ENCODE measurements at places on chromosomes 16 and 17.

DNA sequence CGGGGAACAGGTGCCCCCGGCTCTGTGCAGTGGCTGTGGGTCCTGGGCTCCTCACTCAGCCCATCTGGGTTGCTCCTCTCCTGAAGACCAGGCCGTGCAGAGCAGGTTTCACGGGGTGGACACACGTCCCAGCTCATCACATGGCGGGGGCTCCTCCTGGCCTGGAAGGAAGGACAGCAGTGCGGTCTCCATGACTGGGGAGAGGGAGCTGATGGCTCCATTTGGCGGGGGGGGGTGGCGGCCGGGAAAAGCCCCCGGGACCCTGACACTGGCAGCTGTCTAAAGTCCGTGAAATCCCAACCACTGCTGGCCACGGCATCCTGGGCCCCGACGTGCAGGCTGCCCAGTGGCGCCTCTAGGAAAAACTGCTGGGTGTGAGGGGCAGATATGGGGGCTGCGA lies 19.0 kb downstream of the SOX8 start:
- no peak for DNase-seq

- DNase-seq = no peak
These were observed 32.0 kb downstream of the SOX8 start for GRCh38 chr16:1013593-1013900.

DNA sequence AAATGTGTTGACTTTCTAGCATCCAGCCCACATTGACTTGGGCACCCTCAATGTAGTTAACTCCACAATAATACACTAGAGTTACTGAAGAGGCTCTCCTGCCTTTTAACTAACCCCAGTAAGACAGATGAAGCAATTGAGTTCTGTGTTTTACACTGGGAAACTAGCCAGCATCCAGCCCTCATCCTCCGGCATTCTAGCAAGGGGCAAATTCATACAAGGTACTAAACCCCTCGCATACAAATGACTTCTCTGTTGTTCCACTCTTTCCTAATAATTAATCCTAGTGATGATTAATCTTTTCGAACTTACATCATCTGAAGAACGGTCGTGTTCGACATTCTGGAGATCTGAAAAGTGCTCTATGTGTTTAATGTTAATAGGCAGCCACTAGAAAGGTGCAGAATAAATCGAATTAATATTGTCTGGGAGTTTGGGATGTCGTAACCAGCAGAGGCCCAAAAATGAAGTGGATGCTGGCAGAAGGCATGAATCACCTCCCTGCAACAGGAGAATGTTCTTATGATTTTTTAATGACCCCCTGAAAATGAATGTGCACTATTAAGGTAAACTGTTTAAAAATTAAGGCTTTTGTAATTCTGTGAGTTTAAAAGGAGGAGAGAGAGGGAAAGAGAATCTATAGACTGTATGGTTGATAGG lies 249.4 kb downstream of the SNX29 start:
- no peak for DNase-seq

GRCh38 chr17:37067555-37068111 lies 118.9 kb downstream of the AATF start:
- DNase-seq = no peak

DNA sequence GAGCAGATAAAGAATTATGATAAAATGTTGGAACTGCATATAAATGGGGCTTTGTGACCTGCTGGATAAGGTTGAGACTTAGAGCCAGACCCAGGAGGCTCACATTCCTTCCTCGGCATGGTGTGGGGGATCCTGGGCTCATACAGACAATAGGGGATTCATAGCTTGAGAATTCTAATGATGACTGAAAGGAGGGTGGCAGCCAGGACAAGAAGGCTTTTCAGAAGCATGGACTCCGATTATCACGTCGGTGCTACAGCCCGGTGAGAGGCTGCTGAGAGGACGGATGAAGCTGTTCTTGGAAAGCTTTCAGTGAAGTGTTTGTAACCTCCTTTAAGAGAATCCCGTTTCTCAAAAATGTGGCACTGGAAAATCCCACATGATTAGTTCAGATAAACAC lies 167.2 kb downstream of the ANKFN1 start:
- DNase-seq = no peak

GRCh38 chr16:72024862-72025382 lies 16.4 kb downstream of the DHODH start:
- no peak for DNase-seq

- no peak for DNase-seq
These were observed 5.7 kb upstream of the SDR42E1 start for GRCh38 chr16:82016964-82017363.

- DNase-seq = no peak
These were observed 308.3 kb upstream of the CDH5 start for GRCh38 chr16:66058172-66058691.

GRCh38 chr17:41315814-41316445 lies 420 bp upstream of the KRTAP17-1 start:
- no peak for DNase-seq

DNA sequence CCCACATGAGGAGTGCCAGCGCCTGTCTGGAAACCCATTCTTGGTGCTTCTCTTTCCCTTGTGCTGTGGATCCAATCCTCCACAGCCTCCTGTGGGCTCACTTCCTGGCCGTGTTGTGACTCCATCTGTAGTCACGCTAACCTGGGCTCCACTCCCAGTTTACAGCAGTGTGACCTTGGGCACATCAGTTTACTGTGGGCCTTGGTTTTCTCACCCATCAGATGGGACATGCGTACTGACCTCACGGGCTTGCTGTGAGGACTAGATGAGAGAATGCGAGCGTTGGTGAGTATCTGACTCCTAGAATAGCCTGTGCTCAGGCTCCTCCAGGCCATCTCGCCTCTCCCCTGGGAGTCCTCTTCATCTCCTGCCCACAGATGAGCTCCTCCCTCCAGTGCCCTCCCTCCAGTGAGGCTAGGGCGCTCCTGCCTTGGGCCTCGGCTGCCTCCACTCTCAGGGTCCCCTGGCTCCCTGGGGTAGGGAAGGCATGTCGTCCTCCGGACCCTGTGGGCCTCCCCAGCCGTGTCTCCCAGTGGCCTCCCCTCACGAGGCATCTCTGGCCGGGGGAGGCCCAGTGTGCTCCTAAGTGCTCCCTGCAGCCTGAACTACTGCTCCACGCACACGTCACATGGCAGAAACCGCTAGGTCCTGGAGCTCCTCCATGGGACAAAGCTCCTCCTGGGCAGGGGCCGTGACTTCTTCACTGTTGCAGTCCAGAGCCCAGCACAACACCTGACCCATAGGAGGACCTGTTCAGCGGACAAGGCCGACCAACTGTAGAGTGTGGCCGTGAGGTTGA lies 5.2 kb upstream of the FOXJ1 start:
- no peak for DNase-seq

- no peak for DNase-seq
These were observed 8.5 kb downstream of the HS3ST3A1 start for GRCh38 chr17:13593021-13593751.

GRCh38 chr16:24991349-24991748 lies 23.8 kb downstream of the ARHGAP17 start:
- no peak for DNase-seq

GRCh38 chr17:34596920-34597319 lies 17.5 kb downstream of the TMEM132E start:
- DNase-seq = no peak

- DNase-seq = no peak
These were observed 14.0 kb downstream of the MYO1D start for GRCh38 chr17:32862940-32863339.

- DNase-seq = no peak
These were observed 50.6 kb downstream of the SPECC1 start for GRCh38 chr17:20059728-20060188.

DNA sequence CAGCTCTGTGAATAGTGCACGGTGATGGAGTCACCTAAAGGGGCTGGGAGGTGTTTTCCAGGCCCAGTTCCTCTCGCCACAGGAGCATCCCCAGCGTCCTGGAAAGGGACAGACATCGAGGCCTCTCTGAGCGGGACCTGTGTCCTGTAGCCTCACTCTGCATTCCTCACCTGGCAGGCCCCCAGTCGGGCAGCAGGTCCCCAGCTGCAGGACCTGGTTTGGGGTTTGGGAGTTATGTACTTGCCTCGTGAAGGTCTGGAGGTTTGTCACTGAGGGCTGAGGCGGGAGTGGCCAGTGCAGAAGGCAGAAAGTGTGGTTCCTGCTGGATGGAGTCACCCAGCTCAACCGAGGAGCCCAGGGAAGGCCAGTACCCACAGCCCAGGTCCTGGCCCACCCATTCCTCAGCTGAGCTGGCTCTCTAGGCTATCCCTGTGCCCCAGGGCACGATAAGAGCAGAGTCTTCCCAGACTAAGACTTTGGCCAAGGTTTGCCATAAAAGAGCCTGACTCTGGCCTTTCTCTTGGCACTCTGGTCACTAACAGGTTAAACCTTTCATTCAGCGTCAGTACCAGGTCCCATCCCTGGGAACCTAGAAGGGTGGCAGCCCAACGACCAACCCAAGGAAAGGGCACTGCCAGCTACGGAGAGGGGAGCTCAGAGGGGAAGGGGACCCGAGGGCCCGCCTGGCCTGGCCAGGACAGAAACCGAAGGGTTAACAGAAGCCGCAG lies 24.4 kb downstream of the TBX4 start:
- no peak for DNase-seq

DNA sequence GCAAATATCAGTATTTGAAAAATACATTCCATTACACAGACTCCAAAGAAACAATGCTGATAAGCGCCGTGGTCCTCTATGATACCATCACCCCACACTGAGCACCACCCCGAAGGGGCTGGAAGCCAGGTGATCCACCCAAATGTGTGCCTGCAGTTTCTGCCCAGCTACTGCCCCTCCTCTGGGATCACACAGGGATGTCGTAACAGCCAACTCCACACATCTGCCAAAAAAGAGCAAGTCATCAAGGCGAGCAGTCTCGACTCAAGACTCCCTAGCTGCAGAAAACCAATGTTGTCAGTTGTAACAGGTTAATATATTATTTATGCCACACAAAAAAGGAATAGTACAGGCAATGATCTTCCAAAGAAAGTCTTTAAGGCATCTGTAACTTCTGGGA lies 21.0 kb downstream of the CYB5D2 start:
- DNase-seq = no peak

DNA sequence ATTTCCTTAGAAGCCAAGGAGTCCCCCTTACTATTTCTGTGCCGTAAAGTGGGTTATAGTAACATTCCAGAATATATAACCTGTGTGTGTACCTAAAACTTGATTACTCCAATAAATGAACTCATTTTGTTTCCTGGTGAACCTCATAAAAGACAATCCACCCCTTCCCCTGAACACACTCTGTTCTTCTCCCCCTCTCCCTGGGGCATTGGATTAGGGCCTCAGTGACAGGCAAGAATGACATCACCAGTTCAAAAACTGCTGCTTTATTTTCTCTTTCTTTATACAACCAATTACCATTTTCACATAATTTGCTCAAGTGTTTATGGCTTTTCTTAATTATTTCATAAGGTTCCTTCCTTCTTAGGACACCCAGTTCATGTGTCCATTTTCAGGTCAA lies 17.4 kb downstream of the AARSD1 start:
- DNase-seq = no peak

DNA sequence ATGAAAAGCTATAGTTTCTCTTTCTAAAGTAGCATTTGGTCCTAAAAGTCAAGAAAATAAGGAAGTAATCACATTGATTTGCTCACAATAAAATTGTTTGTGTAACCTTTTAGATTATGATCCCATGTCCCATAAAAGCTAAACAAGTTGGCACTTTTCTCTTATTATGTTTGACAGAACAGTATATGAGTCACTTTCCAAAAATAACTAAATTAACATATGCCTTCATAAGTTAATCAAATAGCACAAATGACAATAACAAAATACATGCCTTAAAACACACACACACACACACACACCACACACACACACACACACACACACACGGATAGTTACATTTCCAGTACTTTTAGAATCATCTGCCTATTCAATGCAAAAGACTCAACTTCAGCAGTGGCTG lies 2.8 kb downstream of the MED13 start:
- no peak for DNase-seq

GRCh38 chr17:72189768-72190593 lies 69.2 kb downstream of the SOX9 start:
- no peak for DNase-seq

DNA sequence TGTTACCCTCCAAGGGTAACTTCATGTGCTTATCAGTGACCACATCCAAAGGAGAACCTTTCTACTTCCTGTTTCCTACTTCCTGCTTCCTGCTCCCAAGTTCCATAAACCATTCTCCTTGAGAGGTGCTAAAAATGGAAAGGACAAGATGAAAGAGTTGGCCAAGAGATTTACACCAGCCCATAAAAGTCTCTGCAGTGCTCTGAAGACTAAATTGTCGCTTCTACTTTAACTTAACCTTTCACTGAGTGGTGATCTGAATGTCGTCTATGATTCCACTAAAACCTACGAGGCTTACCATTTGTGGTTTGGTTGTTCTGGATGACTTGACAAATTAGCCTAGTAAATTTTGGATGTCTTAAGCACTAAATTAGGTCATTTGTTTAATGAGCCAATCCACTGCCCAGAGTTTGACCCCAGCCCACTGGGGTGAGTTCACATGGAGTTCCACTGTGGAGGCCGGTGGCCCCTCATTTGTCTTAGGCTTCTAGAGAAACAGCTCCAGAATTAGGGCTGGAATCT lies 333.1 kb downstream of the FOXL1 start:
- DNase-seq = no peak

GRCh38 chr17:69608141-69608540 lies 193.6 kb downstream of the MAP2K6 start:
- DNase-seq = no peak

DNA sequence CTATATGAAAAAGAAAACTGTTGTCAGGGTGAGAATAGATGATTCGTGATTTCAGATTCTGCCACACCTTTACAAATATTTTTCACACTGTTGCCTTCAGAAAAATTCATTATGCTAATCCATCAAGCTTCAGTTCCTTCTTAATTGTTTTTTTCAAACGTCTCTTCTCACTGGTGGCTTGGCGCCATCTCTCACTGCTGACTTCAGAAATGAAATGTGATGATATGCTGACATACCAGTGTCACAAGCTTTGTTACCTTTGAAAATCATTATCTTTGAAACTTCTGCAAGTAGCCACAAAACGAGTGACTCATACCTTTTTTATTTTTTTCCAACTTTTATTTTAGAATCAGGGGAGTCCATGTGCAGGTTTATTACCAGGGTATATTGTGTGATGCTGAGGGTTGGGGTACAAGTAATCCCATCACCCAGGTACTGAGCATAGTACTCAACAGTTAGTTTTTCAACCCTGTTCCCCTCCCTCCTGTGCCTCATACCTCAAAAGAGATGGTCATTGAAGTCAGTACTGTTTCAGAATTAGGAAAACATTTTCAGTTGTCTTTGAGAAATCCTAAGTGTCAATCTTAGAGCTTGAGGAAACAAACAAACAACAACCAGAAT lies 14.0 kb upstream of the KRT222 start:
- DNase-seq = no peak

DNA sequence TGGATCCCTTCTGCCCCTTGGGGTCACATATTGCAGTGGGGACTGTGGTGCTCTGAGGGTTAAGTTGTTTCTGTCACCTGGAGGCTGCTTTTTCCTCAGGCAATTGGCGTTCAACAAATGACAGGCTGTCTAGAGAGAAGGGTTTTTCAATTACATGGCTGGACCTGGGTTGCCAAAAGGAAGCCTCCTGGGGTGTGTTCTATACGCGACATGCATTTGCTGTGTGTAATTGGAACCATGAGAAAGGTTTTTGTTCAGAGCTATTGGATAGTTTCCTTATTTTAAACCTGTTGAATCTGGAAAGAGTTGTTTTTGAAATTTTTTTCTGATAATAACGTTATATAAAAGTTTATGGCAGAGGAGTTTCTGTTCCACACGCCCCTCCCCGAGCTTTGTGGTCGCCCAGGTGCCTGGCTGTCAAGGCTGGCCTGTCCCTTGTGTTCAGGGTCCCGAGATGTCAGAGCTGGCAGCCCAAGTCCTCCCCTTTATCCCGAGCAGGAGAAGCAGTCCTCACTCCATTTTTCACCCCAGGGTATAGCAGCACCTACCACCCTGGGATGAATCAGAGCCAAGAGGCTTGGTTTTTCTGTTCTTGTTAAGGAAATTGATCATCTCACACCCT lies 26.1 kb upstream of the ZNF750 start:
- DNase-seq = no peak

All from cortex of kidney (tissue), 1 donor.